ENCODE measurements at places on chromosomes 16 and 17.

GRCh38 chr17:58109197-58109596 is 26.0 kb downstream of the DYNLL2 start:
- DNase-seq, result no peak

- DNase-seq, result no peak
These were observed 27.4 kb upstream of the HAS3 start for GRCh38 chr16:69078073-69078472.

DNA sequence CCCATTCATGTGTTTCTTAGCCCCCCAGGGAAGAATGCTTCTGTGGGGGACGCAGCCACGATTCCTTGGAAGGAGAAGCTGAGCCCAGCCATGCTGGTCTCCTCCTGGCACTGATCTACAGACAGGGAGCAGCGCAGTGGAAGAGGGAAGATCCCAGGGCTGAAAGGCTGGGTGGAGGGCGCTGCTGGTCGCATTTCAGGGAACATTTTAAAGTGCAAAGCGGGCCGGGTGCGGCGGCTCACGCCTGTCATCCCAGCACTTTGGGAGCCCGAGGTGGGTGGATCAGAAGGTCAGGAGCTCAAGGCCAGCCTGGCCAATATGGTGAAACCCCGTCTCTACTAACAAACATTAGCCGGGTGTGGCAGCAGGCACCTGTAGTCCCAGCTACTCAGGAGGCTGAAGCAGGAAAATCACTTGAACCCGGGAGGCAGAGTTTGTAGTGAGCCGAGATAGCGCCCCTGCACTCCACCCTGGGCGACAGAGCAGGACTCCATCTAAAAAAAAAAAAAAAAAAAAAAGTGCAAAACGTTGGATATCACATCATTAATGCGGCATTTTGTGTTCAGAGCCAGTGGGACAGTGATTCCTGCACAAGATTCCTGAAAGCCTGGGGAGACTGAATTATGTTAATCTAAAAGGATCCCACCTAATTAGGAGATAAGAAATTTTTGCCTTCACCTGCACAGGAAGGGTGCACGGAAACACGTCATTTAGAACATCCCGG is 558 bp upstream of the CHMP6 start:
- DNase-seq, result no peak

GRCh38 chr17:36717088-36717487 is 115.7 kb downstream of the MRM1 start:
- DNase-seq, result no peak

DNA sequence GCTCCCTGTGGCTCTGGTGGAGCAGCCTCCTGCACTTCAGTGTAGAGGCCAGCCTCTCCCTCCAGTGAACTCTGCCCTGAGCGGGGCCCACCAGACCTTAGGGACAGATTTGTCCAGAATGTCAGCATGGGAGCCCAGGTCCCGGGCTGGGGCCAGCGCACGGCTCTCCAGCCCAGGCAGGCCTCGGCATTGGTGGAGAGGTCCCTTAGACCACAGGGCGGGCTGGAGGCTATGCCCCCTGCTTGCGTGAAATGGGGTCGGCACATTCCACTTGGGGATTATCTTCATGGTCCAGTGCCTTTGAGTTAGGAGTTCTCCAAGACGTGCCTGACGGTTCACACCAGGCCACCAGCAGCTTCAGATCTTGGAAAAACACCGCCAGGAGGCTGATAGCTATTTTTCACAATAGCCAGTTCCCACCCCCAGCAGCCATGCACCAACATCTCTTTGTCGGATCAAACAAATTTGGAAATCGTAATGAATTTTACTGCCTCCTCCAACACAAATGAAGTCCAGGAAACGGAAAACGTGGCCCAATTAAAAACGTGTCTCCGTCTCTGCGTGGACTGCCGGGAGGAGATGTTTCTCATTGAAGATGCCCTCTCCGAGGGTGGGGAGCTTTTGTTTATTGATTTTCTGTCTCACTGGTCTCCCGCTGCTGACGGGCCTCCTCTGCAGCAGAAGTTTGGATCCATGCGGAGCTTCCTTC is 110.0 kb upstream of the CIBAR2 start:
- no peak for DNase-seq

GRCh38 chr17:48985436-48986245 is 11.5 kb upstream of the IGF2BP1 start:
- no peak for DNase-seq

DNA sequence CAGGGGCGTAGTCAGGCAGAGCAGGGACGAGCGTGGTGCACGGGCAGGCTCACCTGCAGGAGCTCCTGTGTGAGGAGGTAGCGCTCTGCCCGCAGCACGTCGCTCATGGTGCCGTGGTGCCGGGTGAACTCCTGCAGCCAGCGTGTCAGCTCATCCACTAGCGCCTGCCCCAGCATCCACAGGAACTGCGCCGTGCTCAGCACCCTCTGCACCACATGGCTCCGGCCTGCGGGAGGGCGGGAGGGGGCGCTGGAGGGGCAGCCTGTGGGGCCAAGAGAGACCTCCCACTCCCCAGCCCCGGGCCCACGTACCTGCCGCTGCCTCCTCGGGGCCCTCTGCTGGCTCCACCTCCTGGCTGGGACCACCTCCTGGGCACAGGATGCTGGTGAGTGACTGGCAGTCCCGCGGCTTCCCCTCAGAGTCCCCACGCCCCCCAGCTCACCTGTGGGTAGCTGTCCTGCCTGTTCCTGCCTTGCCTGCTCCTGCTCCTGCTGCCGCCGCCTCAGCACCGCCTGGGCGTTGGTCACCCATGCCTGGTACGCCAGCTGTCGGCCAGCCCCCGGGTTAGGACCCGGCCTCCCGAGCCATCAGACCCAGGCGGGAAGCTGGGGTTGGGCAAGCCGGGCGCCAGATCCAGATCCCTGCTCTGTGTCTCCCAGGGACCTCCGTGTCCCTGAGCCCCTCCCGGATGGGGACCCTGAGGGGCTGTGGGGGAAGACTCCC is 16.6 kb downstream of the CTU2 start:
- DNase-seq, result no peak

GRCh38 chr17:43618276-43618675 is 43.4 kb downstream of the MEOX1 start:
- no peak for DNase-seq

- no peak for DNase-seq
These were observed 91.0 kb upstream of the CBX4 start for GRCh38 chr17:79930062-79930876.
